ENCODE measurements at places on chromosomes 7 and 10.
A peak's percentile ranks its signal among the peaks of the same experiment; 100 is the strongest.

DNA sequence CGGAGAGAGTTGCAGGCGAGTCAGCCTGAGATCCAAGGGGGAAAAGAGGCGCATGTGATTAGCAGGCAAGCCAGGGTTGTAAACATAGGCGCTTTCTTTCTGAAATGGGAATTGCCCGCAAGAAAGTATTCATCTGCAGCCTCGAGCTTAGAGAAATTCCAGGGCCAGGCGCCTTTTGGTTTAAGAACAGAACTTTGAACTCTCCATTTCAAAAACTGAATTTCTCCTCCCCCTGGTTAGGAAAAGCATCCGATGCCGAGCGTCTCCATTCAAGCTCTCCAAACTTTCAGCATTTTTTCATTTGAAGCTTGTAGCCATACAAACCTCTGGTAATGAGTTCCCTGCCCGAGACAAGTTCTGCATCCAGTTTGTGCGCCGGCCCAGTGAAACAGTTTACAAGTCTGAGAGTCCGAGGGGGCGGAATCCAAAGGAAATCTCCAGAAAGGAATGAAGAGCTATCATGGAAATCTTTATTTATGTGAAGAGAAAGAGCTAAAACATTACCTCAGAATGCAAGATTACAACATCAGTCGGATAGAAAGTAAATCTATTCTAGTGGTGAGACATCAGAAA is 69.9 kb downstream of the FAM204A start:
- no peak for DNase-seq

GRCh38 chr7:55190511-55191160 is 171.8 kb downstream of the EGFR start:
- DNase-seq: no peak

DNA sequence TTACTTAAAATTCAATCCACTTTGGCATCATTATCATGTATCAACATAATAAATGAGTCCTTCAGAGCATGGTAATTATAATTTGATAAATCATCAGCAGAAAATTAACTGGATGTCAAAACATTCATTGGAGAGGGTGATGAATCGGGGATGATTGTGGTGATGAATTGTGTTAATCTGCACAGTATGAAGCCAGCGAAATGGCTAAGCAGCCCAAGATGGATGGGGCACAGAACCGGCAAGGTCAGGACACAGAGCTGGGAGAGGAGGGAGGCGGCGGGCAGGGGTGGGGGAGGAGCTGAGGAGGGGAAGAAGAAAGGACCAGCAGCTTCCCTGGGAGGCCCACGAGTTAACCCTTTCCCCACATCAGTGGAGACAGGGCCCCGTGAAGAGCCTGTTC is 536.1 kb downstream of the LRMDA start:
- no peak for DNase-seq

- no peak for DNase-seq
Measured at GRCh38 chr10:48776528-48776927, 91.9 kb downstream of the WDFY4 start.

GRCh38 chr10:86105640-86106039 is 261.0 kb downstream of the GRID1 start:
- DNase-seq: no peak

- DNase-seq: no peak
Measured at GRCh38 chr7:68173513-68173912, 1176.9 kb downstream of the TYW1 start.

GRCh38 chr10:105252911-105253310 is 611.8 kb downstream of the SORCS3 start:
- DNase-seq: no peak

GRCh38 chr10:5905854-5906507 is 15.9 kb downstream of the FBH1 start:
- no peak for DNase-seq

GRCh38 chr10:18402853-18403252 is 248.5 kb downstream of the NSUN6 start:
- no peak for DNase-seq

DNA sequence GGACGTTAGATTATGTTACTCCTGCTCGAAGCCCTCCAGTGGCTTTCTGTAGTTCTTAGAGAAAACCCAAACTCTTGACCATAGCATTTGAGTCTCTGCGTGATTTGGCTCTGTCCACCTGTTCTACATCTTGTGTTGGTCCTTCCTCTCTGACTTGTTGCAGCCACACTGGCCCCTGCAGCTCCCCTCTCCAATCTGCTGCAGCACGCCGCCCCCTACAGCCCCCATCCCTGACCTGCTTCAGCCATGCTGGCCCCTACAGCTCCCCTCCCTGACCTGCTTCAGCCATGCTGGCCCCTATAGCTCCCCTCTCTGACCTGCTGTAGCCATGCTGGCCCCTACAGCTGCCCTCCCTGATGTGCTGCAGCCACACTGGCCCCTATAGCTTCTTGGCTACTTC is 29.2 kb downstream of the TRRAP start:
- DNase-seq: no peak

DNA sequence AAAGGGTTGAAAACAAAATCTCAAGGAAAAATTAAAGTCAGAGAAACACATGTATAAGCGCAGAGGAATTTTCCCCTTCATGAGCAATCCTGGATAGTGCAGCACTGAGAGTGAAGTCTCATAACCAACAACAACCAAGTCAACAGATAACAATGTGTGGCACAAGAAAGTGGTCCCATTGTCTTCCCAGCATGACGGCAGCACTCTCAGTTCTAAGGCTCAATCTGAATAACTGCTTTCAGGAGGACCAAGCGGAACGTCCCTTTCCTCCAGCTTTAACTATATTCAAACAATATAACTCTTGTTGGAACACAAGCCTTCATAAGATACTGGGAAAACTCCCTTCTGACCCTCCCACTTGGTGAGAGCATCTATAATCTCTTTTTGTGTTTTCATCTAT is 137.9 kb downstream of the RAPGEF5 start:
- DNase-seq: no peak

- DNase-seq: no peak
Measured at GRCh38 chr7:155228459-155228845, 69.2 kb upstream of the INSIG1 start.

GRCh38 chr7:5472432-5473315 is 49.0 kb upstream of the TNRC18 start:
- no peak for DNase-seq

- DNase-seq: no peak
Measured at GRCh38 chr7:157522189-157522588, 185.4 kb downstream of the DNAJB6 start.

- DNase-seq: no peak
Measured at GRCh38 chr10:19848226-19848985, 32.2 kb downstream of the PLXDC2 start.

GRCh38 chr7:2517678-2518507 is 1.7 kb upstream of the LFNG start:
- no peak for DNase-seq

DNA sequence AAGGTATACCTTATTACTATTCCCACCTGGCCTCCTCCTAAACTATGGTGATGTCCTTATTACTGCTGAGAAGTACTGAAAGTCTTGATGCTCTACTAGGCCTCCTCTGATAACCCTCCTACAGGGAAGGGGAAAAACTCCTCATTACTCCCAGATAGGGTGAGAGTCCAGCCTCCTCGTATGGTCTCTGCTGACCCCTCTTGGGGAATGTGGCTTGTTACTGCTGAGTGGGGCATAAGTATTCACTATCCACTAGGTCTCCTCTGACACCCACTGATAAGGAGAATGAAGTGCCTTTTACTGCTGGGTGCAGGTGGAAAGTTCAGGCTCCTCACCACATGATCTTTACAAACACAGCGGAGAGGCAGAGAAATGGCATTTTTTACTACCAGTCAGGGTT is 222.9 kb downstream of the CHRM2 start:
- DNase-seq: no peak

DNA sequence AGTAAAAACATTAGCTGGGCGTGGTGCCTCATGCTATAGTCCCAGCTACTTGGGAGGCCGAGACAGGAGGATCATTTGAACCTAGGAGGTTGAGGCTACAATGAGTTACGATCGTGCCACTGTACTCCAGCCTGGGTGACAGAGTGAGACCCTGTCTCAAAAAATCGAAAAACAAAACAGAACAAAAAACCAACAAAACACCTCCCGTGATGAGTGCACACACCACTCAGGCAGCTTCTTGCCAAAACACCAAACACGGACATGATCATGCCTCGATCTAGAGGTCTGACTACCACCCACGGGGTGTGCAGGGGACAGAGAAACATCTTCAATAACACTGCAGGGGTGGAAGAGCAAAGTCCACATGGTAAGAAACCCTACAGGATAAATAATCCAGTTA is 44.4 kb downstream of the AMZ1 start:
- no peak for DNase-seq

DNA sequence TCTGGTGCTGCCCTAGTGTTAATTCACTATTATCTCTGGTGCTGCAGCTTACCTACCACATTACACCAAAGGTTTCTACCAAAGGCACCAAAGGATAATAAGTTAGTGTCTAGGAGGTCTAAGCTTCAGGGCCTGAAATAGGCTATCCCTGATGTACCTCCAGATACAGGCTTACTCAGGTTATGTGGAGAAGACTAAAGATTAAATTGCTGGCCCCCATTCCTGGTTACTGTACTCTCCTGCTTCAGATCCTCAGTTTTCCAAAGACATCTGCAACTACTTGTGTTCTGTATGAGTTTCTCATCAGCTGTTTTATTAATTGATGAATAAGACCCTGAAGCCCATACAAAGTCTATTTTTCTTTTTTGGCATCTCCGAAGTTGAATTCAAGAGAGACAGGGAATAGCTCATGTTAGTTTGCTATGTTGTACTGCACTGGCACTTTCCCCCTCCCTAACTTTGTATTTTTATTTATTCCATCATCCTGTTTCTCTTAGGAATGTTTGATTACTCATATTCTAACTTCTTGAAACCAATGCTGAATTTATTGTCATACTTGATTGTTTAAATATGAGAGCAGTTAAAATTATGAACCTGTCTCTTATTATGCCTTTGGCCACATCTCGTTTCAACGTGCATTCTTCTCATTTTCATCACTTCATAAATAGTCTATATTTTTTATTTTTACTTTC is 85.9 kb downstream of the PON1 start:
- no peak for DNase-seq

DNA sequence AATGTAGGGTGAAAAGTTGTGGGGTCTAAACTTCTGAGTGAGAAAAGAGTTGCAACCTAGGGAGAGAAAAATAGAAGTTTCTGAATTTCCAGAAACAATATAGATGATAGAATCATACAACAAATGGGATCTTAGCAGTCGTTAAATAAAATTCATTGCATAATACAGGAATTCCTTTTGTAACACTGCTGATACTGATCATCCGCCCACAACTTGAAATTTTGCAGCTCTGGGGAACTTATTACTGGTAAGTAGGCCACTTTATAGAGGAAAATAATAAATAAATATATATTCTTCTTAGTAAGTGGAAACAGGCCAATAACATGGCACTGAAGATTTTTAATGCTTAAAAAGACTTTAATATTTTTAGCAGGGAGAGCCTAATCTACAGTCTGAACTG is 81.9 kb upstream of the SMIM30 start:
- no peak for DNase-seq

GRCh38 chr10:93702210-93703001 is at the start of gene FRA10AC1:
Gene FRA10AC1, minus strand, starts transcription at chr10:93702592. Its CDS starts 2,486 bp downstream, at chr10:93700106.
- peak; percentile 92 for DNase-seq

GRCh38 chr10:78974617-78975317 is 94.0 kb upstream of the ZMIZ1 start:
- peak; percentile 61 for DNase-seq

GRCh38 chr7:108452707-108453106 is 3.5 kb downstream of the NRCAM start:
- no peak for DNase-seq

DNA sequence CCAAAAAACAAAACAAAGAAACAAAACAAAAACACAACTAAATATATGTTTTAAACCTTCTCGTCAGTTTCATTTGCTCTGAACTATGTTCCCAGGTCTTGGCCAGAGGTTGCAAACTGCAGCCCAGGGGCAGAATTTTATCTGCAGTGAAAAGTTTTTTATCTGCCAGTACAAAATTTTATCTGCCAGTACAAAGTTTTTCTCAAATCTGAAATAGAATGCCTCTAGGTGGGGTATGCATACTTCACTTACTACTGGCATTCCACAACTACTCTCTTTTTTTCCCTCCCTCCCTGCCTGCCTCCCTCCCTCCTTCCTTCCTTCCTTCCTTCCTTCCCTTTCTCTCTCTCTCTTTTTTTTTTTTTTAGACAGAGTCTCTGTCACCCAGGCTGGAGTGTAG is 9.4 kb upstream of the CLDN3 start:
- DNase-seq: no peak

GRCh38 chr7:43764039-43764761 is 5.7 kb downstream of the BLVRA start:
- peak; percentile 64 for DNase-seq

DNA sequence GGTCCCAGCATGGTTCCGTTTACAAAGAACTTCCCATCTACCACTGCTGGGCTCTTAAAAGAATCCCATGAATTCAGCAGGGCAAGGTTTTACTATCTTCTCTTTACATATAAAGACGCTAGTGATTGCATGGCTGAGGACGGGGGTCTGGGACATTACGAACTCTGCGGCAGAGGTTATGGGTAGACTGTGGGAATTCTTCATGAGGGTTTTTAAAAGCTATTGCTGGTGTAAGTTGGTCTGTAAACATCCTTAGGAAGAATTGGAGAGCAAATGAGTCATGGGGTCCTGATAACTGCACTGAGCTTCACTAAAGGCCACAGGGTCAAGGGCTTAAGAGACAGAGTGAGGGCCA is 53.1 kb upstream of the TMEM72 start:
- no peak for DNase-seq

DNA sequence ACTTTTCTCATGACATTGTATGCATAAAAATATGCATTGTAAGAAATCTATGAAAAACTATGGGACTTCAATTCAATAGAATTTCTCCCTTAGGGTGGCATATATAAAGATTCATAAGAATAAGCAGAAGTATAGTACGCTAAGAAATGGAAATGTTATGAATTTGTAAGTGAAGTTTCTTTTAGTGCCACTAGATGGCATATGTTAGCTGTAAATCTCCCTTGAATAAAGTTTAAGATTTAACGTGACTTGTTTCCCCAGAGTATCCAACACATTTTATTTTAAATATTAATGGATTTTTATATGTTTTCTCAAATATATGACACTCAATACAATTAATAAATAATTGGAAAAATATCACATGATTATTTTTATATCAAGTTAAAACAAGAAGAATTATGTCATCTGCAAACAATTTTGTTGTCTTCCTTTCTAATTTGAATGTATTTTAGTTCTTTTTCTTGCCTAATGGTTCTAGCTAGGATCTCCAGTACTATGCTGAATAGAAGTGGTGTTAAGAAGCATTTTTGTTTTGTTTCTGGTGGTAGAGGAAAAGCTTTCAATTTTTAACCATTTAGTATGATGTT is 287.2 kb downstream of the HGF start:
- DNase-seq: no peak

DNA sequence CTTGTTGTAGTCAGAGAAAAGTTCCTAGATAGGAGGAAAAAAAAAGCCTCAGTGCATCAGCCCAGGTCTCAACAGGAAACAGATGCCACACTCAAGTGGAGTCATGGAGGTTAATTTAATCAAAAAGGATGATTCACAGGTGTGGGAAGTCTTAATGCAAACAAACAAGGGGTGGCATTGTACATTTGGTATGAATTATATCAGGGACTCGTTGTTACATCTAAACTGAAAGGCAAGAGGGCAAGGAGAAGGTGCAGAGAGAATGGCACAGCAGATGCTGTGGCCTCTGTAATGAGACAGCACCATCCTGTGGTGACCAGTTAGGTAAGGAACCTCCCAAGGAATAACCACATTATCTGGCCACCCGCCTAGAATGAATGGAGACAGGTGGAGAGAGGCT is 133.7 kb downstream of the PTPRZ1 start:
- DNase-seq: no peak
